Subcutaneous preadipocyte (primary cell): ENCODE measurements at places on chromosomes 2 and 18. TPM values are rescaled to one million over a fixed set of nuclear protein-coding genes. Genes with fewer than 3 reads are reported as not detected.

Gene MARCHF4
- under 0.01 and 1.6 TPM in 2 replicates for total RNA-seq

Gene CREG2
- under 0.01 and 0.78 TPM in 2 replicates for total RNA-seq

Gene RNF125
- 1.8 and 2.3 TPM in 2 replicates for total RNA-seq

Gene CD302
- total RNA-seq = 7.8 and 12.1 TPM in 2 replicates

Gene FEV
- total RNA-seq = not detected in 2 replicates

Gene ATP9B
- total RNA-seq = 22.0 and 24.0 TPM in 2 replicates

Gene SMIM21
- not detected in 2 replicates for total RNA-seq

Gene RNPEPL1
- 10.7 and 11.1 TPM in 2 replicates for total RNA-seq

Gene SGPP2
- total RNA-seq = not detected in 2 replicates

Gene MAP3K19
- not detected in 2 replicates for total RNA-seq

Gene SKOR2
- total RNA-seq = not detected in 2 replicates

Gene C2orf80
- not detected in 2 replicates for total RNA-seq

Gene RAX
- total RNA-seq = not detected in 2 replicates

Gene TNFAIP6
- 22.3 and 23.5 TPM in 2 replicates for total RNA-seq

Gene LBX2
- total RNA-seq = 3.3 and 3.9 TPM in 2 replicates

Gene DUSP2
- total RNA-seq = 0.37 and 0.78 TPM in 2 replicates

Gene TFCP2L1
- under 0.01 TPM in 1 of 2 replicates, not detected in the other for total RNA-seq

Gene MAL
- total RNA-seq = not detected in 2 replicates

Gene SLC11A1
- total RNA-seq = under 0.01 and 0.20 TPM in 2 replicates
